Large intestine (tissue), 12 donors: ENCODE measurements at places on chromosomes 2 and 18.

DNA sequence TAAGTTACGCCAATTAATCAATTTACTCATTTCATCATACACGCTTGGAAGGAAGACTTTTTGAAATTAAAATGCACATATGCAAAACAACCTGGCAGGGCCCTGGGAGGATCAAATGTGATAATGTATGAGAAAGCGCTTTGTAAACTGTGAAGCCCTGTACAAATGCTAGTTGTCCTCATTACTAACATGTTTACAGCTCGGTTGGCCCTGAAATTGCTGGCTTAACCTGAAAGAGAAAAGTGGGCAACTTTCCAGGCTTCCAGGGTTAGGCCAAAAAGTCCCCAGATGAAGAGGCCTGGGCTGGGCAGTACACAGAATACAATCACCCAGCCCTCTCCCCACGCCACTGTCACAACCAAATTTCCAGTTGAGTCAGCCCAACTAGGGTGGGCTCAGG is 60.2 kb downstream of the DNMT3A start:
- no peak for DNase-seq
- H3K36me3 ChIP-seq, result peaks cover 47% of the 10 kb centered on the region
- H3K27ac ChIP-seq, result no peak overlapping the region
- H3K4me1 ChIP-seq, result peaks cover under 1% of the 10 kb centered on the region
- H3K27me3 ChIP-seq, result no peaks in the 10 kb centered on the region
- no peak overlapping the region for H3K4me3 ChIP-seq

DNA sequence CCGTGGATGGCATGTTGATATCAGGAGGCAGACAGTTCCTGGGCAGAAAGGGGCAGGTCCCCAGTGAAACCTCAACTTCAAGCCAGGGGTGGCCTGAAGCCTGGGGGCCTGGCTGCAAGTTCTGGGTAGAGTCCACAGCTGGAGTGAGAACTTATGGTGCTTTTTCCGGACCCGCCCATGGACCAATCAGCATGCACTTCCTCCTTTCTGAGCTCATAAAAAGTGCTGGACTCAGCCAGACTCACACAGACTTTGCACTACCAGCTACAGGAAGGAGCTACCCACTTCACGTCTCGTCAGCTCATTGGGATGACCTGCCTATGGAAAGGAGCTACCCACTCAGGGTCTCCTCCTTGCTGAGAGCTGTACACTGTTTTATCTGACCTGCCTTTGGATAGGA is 183.1 kb upstream of the MC4R start:
- no peak overlapping the region for H3K4me3 ChIP-seq
- peak; percentile 14 for DNase-seq
- no peaks in the 10 kb centered on the region for H3K27me3 ChIP-seq

GRCh38 chr2:289362-290089 is 1.6 kb upstream of the ALKAL2 start:
- no peak for DNase-seq
- peak overlapping the region; percentile 45 for H3K4me3 ChIP-seq

GRCh38 chr2:151576080-151576479 is 158.2 kb downstream of the NEB start:
- no peaks in the 10 kb centered on the region for H3K27me3 ChIP-seq
- no peak for DNase-seq
- no peak overlapping the region for H3K27ac ChIP-seq
- no peaks in the 10 kb centered on the region for H3K36me3 ChIP-seq

GRCh38 chr2:135227386-135227785 is 175.3 kb downstream of the RAB3GAP1 start:
- no peaks in the 10 kb centered on the region for H3K4me1 ChIP-seq
- H3K4me3 ChIP-seq, result no peak overlapping the region
- DNase-seq, result no peak
- no peak overlapping the region for H3K27ac ChIP-seq
- H3K36me3 ChIP-seq, result no peaks in the 10 kb centered on the region

GRCh38 chr2:21469564-21469963 is 345.8 kb downstream of the TDRD15 start:
- no peak for DNase-seq
- H3K4me1 ChIP-seq, result no peaks in the 10 kb centered on the region
- no peak overlapping the region for H3K27ac ChIP-seq
- no peaks in the 10 kb centered on the region for H3K27me3 ChIP-seq

- H3K4me3 ChIP-seq, result no peak overlapping the region
- no peak for DNase-seq
- H3K27me3 ChIP-seq, result no peaks in the 10 kb centered on the region
- H3K4me1 ChIP-seq, result peaks cover 6% of the 10 kb centered on the region
- no peaks in the 10 kb centered on the region for H3K36me3 ChIP-seq
Measured at GRCh38 chr18:46070232-46070631, 1.8 kb downstream of the PSTPIP2 start.

DNA sequence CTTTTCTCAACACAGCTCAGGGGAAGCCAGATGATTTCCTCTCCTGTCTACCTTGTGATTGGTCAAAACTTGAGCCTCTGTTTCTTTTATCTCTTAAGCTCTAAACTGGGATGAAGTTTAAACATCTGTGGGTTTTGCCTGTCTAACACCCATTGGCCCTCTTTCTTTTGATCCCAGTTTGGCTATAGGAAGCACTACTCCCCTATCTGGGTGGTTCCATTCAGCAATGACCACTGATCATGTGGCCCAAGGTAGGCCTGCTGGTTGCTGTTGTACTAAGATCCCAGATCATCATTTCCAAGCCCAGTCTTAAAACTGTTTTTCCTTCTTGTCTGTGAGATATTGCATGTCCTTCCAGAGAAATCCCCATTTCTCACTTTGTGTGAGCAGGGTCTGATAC is 51.6 kb upstream of the STPG4 start:
- H3K4me3 ChIP-seq, result no peak overlapping the region
- H3K36me3 ChIP-seq, result no peaks in the 10 kb centered on the region
- peaks cover 19% of the 10 kb centered on the region for H3K4me1 ChIP-seq
- no peaks in the 10 kb centered on the region for H3K27me3 ChIP-seq
